ENCODE measurements at places on chromosomes 5 and 9.

- DNase-seq = no peak
Observed at GRCh38 chr5:10120934-10121333, 128.8 kb downstream of the ATPSCKMT start.

- no peak for DNase-seq
Observed at GRCh38 chr5:108481355-108481931, 99.5 kb upstream of the FBXL17 start.

GRCh38 chr5:140630292-140631035 lies 2.5 kb downstream of the CD14 start:
- DNase-seq = no peak

- no peak for DNase-seq
Observed at GRCh38 chr5:123350742-123351141, 72.5 kb downstream of the CEP120 start.

DNA sequence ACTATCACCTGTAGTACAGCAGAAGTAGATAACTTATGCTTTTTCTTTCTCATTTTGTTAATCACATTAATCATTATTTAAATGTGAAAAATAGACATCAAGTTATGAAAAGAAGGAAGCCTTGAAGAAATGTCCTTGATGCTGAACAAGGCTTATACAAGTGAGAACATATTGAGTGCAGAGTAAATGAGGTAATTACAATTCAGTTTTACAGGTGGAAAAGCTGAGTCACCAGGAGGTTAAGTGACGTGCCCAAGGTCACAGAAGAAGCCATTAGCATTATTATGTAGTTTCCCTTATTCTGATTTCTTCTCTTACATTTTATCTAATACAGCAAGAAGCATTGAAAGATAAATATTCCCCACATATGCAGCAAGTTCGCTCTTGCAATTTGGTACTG lies 998.5 kb upstream of the CDH6 start:
- no peak for DNase-seq

DNA sequence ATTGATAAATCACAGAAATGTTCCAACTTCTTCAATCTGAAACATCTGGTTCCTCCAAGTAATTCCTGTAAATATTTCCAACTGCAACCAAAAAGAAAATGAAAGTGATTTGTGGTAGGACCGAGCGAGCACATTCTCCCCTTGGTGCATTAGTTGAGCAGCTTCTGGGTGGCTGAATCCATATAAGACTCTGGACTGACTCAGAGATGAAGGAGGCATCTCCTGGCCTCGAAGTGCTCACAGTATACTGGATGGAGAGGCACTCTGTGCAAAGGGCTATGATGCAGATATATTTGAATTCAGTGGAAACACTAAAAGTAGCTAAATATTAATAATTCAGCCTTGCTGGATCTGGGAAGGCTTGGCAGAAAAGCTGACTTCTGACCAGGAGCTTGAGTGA lies 265.0 kb downstream of the MARCHF11 start:
- DNase-seq = no peak

DNA sequence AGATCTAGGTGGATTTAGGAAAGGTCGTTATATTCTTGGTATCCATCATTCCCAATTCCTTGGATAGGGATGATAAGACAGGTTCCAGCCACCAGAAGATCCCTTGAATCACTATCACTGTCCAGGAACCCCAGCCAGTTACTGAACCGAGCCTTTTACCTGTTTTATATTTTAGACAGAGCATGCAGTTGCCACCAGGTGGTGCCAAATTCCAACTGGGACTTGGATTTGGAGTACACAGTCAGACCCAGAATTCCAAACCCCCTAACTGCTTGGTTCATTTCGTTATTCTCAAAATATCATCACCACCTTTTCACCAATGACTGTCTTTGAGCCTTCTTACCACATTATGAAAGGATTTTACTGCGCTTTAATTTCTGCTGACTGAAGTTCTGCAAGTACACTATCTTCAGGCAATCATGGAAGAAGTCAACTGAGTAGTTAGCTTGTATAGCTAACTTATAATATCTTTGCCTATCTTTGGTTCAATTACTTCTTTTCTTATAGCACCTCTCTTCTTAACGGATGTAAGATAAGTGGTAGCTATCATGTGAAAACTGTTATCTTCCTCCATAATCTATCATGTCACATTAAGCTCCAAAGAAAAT lies 191.8 kb downstream of the PRR16 start:
- no peak for DNase-seq

- DNase-seq = no peak
Observed at GRCh38 chr5:137279521-137280231, 219.4 kb downstream of the SPOCK1 start.

DNA sequence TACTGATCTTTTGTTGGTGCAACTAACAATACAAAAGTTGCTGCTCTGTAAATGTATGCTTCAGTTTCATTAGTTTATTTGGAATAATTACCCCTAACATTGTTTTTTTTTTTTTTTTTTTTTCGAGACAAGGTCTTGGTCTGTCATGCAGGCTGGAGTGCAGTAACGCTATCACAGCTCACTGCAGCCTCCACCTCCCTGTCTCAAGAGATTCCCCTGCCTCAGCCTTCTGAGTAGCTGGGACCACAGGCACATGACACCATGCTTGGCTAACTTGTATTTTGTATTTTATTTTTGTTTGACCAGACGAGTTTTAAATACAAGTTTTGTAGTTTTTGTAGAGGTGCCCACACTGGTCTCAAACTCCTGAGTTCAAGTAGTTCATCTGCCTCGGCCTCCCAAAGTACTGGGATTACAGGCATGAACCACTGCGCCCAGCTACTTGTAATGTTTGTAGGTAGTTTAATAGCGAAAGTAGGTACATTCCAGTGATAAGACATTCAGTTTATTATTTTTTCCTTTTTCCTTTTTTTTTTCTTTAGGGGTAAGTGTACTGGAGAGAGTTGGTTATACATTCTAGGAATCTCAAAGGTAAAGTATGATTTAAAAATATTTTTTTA lies 6.9 kb downstream of the GAPVD1 start:
- no peak for DNase-seq

DNA sequence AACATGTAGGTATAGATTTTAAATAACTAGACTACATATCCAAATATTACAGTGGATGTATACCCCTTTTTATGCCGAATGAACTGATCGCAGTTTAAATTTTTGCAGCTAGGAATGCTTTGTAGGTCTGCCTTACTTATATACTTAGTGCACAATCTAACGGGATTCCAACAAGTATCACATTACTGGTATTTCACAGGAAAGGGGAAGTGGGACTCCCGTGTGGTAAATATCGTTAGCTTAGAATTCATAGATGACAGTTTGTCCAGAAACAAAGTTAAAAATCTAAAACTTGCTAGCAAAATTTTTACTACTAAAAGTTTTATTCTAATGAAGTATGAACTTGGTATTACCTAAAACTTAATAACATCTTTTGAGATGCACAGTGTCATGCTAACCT lies 193.5 kb upstream of the TLX3 start:
- no peak for DNase-seq

DNA sequence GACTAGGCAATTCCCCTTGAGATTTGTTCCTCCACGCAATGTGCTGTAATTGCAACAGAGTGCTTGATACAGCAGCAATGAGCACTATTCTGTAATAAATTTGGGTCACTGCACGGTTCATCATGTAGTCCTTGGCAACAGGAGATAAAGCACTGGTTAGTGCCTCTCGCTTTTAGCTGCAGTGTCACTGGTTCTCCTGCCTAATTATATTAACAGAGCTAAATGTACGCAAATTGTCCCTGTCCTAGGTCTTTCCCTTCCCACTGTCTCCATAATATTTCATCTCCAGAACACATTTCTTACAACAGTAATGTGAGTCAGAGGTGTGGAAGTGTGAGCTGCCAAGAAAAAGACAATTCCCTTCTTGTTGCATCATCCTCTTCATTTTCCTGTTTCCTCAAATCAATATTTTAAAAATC lies 553.1 kb downstream of the ZNF608 start:
- DNase-seq = no peak

- no peak for DNase-seq
Observed at GRCh38 chr5:151255621-151256286, 2.8 kb downstream of the GM2A start.

GRCh38 chr5:132220491-132220890 lies 7.2 kb downstream of the P4HA2 start:
- DNase-seq = no peak

DNA sequence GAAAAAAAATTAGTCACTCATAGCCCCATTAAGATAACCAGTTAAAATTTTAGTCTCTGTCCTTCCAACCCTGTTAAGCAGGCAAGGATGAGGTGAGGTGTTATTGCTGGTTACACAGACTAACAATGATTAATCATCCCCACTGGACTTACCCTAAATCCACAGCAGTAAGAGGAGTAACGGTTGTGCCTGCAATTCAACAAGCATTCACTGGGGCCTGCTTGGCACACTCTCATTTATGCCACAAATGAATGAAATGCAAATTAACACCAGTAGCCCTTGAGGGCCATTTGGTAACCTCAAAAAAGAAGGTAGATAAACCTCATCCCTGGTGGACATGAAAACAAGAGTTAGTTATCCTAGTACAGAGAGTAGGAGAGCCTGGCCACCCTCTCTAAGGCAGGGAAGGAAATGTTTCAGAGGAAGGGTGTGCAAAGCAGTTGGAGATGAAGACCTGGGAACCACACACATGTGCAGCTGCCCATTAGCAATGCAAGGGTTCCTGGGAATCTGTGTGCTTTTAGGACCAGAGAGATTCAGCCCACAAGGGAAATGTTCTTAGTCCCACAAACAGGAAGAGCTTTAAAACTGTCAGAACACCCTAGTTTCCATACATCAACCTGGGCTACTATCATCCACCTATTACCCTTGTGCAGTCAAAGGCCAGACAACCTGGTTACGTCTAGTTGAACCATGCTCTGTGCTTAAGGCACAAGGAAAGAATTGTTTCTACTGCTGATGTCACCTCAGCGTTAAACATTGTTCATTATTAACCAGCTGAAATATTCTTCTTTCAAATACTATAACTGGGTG lies 7.7 kb downstream of the LHFPL2 start:
- no peak for DNase-seq

All from naive thymus-derived CD4-positive, alpha-beta T cell (primary cell).